ENCODE measurements at places on chromosomes 1 and 21.
A peak's percentile ranks its signal among the peaks of the same experiment; 100 is the strongest.

- DNase-seq, result peak; percentile 80
Measured at GRCh38 chr1:205983925-205984725, 19.1 kb downstream of the RAB7B start.

DNA sequence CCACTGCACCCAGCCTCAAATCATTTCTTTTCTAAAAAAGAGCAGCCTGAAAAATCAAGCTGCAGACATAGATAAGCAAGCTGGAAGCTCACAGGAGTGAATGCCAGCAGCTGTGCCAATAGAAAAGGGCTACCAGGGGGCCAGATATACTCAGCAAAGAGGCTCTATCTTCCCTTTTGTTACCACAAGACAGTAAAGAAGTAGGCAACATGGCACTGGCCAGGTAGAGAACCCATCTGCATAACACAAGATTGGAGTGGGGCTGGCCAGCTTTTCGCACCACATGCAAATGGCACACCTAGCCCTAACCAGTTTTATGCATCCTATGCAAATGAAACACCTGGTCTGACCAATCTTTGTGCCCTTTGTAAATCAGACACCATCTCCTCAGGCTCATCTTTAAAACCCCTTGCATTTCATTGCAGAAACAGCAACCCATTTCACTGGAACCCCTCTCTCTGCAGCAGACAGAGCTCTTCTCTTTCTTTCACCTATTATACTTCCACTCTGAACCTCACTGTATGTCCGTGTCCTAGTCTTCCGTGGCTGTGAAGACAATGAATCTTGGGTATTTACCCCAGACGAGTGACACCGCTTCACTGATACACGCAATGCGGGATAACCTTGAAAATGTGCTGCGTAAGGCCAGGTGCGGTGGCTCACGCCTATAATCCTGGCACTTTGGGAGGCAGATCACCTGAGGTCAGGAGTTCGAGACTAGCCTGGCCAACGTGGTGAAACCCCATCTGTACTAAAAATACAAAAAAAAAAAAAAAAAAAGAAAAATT, 15.1 kb downstream of the CASP9 start:
- DNase-seq, result no peak

DNA sequence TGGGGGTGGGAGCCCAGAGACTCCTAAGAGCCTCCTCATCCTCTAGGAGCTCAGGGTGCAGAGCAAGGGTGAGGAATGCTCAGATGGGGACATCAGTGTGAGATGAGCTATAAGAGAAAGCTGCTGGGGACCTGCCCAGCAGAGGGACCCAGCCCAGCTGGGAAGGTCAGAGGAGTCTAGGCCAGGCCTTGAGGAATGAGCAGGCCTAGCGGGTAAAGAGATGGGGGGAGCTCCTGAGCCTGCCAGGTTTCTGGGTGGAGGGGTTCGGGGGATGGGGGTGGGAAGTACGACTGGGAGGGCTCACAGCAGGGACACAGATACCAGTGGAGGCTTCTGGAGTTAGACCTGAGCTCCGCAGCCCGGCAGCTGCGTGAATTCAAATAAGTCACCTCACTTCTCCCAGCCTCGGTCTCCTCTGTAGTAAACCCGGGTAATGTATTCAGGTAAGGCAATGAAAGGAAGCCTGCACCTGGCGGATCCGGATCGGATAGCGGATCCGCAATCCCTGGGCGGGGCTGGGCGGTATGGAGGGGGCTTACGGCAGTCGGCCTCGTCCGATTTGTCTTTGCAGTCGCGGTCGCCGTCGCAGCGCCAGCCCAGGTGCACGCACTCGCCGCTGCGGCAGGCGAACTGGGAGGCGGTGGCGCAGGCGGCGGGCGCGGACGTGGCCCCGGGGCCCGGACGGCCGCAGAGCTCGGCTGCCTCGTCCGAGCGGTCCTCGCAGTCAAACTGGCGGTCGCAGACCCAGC, 38.0 kb upstream of the MAGOH start:
- DNase-seq, result no peak

DNA sequence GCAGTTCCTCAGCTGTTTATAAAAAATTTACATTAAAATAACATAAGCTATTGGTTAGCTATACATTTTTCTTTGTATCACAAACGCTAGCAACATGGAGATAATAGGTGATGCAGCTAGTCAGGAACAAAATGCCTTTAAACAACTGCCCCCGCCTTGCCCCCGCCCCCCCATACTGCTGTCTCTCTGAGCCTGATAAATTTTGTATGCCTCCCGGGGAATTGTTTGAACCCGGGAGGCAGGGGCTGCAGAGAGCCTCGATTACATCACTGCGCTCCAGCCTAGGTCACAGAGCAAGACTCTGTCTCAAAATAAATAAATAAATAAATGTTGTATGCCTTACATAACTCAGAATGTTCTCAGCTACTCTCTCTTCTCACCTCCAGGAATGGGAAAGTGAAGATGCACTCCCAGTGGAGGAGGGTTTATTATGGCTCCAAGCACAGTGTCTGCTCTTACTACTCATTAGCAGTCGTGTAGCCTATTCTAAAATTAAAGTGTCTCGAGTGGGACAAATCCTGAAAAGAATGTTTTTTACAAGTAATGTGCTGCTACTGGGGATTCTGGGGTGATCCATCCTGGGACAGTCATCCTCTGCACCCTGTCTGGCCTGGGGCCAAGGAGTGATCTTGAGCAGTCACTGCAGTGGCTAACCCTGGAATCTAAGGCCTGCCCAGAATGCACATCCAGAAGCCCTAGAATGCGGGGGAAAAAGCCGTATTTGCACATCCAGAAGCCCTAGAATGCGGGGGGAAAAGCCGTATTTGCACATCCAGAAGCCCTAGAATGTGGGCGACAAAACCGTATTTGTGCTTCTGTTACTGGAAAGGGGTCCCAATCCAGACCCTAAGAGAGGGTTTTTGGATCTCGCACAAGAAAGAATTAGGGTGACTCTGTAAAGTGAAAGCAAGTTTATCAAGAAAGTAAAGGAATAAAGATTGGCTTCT, 39.4 kb upstream of the ZNF496 start:
- no peak for DNase-seq

DNA sequence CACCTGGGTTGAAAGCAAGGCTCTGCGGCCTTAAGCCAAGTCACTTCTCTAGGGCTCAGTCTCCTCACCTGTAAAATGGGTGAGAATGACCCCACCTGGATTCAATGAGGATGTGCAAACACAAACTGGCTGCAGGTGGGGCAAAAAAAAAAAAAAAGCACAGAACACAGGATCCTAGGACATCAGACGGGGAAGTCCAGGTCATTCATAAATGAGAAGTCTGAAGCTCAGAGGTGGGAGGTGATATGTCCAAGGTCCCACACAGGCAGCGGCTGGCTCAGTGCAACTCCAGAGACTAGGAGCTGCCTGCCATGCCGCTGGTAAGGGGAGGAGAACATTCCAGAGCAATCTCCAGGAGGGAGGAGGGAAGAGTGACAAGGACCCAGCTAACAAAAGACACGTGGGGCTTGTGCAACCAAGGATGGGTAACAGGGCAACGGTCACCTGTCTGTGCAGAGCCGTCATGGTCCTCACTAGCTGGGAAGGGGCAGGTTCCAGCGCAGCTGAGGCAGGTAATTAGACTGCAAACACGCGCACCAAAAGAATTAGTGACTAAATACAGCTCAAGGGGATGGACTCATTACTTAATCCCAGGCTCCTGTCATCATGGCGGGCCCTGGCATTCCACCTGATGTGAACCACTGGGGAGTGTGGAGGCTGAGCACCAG, 19.5 kb downstream of the IFFO2 start:
- no peak for DNase-seq

Measured in dorsolateral prefrontal cortex (tissue), 122 donors.